CD14-positive monocyte (primary cell): ENCODE measurements at places on chromosomes 12 and 14. TPM values are rescaled to one million over a fixed set of nuclear protein-coding genes. Genes with fewer than 3 reads are reported as not detected.

DHH gene
- not detected for polyA plus RNA-seq

PPM1H gene
- polyA plus RNA-seq, result 1.9 TPM

TOMM20L gene
- not detected for polyA plus RNA-seq

DNA sequence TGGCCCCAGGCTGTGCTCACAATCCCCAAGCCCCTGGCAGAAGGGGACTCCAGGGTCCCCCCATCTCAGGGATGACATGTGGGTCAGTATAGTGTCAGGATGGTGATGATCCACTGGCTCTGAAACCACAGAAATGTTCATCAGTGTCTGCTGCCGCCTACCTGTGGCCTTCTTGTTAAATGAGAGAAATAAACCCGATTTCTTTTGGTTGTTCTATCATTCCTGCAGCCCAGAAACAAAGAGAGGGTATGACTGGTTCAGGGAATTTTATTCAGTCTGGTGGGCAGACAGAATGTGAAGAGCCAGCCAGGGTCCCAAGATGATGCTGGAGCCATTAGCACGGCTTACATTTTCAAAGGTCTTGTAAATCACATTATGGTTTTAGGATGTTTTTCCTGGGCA is 86.6 kb downstream of the CRADD start:
- no peaks in the 10 kb centered on the region for H3K27me3 ChIP-seq
- H3K27ac ChIP-seq, result no peak overlapping the region
- H3K4me3 ChIP-seq, result no peak overlapping the region

EML1 gene
- polyA plus RNA-seq, result not detected

DNA sequence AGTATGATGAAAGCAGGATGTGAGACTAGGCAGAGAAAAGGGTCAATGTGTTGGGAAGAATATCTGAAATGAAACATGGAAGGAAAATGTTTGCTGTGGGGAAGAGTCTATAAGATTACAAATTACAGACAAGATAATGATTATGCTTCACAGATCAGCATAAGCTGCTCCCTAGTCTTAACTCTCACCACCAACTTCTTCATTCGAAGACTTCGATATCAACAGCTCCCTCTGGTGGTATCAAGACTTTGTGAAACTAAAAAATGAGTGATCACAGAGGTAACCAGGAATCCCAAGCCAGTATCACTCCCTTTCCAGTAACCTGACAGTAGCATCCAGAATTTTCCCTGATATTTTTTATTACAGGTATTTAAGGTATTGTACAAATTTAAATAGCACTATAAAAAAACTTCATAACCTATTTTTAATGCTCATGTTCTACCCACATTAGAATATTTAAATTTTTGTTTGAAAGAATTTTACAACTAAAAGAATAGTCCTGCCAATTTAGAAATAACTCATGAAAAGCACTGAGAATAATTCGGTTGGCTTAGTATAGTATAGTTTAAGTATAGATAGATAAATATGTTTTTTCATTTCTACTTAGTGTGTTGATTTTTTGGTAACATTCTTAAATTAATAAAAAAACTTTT is 84.4 kb downstream of the C2CD5 start:
- H3K4me1 ChIP-seq, result no peaks in the 10 kb centered on the region
- H3K4me3 ChIP-seq, result no peak overlapping the region
- H3K27ac ChIP-seq, result no peak overlapping the region
- H3K27me3 ChIP-seq, result no peaks in the 10 kb centered on the region

CMKLR1 gene
- 7.9 TPM for polyA plus RNA-seq

DNA sequence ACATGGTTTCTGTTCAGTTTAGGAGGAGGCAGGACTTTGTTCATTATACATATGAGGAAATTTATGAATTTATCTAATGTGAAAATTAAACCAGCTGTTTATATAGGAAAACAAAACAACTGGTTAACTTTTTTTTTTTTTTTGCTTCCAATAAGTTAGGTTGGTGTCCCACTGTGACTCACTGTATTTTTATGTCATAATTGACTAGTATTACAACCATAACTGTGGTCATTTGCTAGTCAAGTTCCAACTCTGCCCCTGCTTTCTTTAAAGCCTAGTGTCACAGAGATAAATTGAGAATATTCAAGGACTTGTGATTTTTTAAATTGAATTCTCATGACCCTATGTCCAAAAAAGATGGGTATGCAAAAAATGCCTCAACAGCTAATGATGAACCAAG is 227.7 kb downstream of the BCAT1 start:
- peaks cover 10% of the 10 kb centered on the region for H3K4me1 ChIP-seq
- H3K27me3 ChIP-seq, result no peaks in the 10 kb centered on the region
- H3K36me3 ChIP-seq, result no peaks in the 10 kb centered on the region

DNA sequence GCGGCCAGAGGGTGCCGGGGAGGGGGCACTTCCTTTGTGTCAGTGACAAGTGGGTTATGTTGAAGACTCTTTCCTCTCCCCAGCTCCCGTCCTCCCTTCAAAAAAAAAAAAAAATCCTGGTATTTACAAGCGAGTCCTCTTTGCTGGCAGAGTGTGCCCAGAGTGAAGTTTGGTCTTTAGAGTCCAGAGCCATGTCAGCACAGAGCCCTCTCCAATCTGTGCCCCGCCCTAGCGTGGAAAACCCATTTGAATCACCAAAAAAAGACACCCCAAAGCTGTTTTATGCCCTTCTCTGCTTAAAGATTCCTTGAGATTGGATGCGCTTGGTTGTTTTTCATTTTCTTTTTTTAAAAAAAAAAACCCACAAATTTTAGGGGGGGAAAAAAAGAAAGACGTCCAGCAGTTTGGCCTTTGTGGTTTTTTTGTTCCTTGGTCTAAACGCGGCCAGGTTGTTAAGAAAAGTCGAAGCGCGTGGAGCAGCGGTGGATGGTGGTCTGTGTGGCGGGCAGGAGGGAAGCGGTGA is 3.3 kb downstream of the NKX2-1 start:
- DNase-seq, result no peak
- H3K27me3 ChIP-seq, result peaks cover 96% of the 10 kb centered on the region
- no peaks in the 10 kb centered on the region for H3K4me1 ChIP-seq
- H3K36me3 ChIP-seq, result no peaks in the 10 kb centered on the region
- H3K4me3 ChIP-seq, result no peak overlapping the region
- no peak overlapping the region for H3K27ac ChIP-seq

SUPT16H gene
- 26.6 TPM for polyA plus RNA-seq

GRCh38 chr14:76917745-76918255 is 91.6 kb downstream of the LRRC74A start:
- H3K27me3 ChIP-seq, result no peaks in the 10 kb centered on the region
- no peak overlapping the region for H3K4me3 ChIP-seq
- no peaks in the 10 kb centered on the region for H3K36me3 ChIP-seq

KRT79 gene
- polyA plus RNA-seq, result not detected

DNA sequence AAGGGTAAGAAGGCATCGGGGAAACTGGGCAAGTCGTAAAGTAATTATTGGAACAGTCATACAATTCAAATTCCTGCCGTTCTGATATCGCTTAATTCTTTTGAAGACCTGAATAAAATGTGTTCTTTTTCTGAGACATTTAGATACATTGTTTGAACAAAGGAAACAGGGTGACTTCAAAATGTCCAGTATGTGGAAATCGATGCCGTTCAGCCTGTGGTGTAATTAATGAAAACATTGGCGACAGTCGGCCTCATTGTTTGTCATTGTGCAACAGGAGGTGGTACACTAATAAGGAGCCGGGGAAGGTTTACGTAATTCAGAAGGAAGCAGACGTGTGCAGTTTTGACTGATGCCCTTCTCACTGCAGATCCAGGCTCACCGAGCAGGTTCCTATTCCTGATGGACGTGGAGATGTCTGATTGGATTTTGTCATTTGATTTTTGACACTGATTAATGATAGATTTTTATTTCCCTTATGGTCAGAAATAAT is 92.7 kb downstream of the BORCS5 start:
- DNase-seq, result peak; percentile 97
- no peaks in the 10 kb centered on the region for H3K27me3 ChIP-seq
- H3K4me1 ChIP-seq, result peaks cover 24% of the 10 kb centered on the region
- no peak overlapping the region for H3K27ac ChIP-seq
- H3K4me3 ChIP-seq, result no peak overlapping the region

GRCh38 chr12:56104815-56105608 is 653 bp downstream of the PA2G4 start:
- peak overlapping the region; percentile 69 for H3K4me3 ChIP-seq
- peaks cover 23% of the 10 kb centered on the region for H3K4me1 ChIP-seq
- H3K27ac ChIP-seq, result peak overlapping the region; percentile 77
- peaks cover 37% of the 10 kb centered on the region for H3K36me3 ChIP-seq

DNA sequence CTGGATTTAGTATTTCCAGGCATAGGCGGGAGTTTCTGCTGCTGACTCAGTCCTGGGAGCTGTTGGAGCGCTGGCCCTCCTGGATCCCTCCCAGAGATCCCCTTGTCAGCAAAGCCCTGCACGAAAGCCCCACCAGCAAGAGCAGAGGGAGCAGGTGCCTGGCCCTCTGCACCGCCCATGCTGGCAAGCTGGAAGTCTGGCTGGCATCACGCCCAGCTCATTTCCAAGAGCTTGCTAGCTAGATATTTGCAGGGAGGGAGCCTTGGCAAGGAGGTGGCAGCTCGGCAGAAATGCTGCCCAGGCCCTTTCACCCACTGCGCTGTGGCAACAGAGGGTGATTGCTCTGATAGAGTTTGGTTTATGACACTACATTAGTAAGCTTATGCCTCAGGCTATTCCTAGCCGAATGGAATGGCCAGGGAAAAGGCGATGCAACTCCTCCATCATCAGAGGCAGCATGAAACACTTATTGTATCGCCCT is 193.9 kb downstream of the EMP1 start:
- H3K27ac ChIP-seq, result no peak overlapping the region
- H3K4me3 ChIP-seq, result no peak overlapping the region
- H3K36me3 ChIP-seq, result no peaks in the 10 kb centered on the region
- DNase-seq, result no peak

DNA sequence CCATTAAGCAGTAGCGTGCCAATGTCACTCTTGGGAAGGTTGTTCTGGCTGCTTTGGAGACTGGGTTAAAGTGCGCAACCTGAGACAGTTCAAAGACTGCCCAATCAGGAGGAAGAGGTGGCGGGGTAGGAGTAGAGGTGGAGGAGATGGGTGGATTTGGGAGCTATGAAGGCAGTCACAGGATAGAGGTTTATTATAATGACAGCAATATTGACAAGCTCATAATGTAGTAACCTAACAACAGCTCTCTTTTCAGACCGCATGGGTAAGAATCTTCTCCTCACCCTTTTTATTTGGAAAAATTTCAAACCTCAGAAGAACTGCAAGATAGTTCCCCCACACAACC is 5.3 kb upstream of the PSMD9 start:
- no peaks in the 10 kb centered on the region for H3K36me3 ChIP-seq
- H3K27ac ChIP-seq, result no peak overlapping the region
- no peaks in the 10 kb centered on the region for H3K27me3 ChIP-seq
- no peak for DNase-seq
- H3K4me3 ChIP-seq, result no peak overlapping the region
- H3K4me1 ChIP-seq, result peaks cover 5% of the 10 kb centered on the region

GRCh38 chr14:59905188-59905587 is 14.8 kb upstream of the LRRC9 start:
- no peak overlapping the region for H3K4me3 ChIP-seq
- no peaks in the 10 kb centered on the region for H3K27me3 ChIP-seq
- no peak overlapping the region for H3K27ac ChIP-seq
- no peaks in the 10 kb centered on the region for H3K36me3 ChIP-seq
- no peaks in the 10 kb centered on the region for H3K4me1 ChIP-seq

GRCh38 chr14:77306851-77307496 is 13.7 kb downstream of the POMT2 start:
- no peaks in the 10 kb centered on the region for H3K27me3 ChIP-seq
- DNase-seq, result no peak
- H3K36me3 ChIP-seq, result peaks cover 5% of the 10 kb centered on the region
- peaks cover 17% of the 10 kb centered on the region for H3K4me1 ChIP-seq

DNA sequence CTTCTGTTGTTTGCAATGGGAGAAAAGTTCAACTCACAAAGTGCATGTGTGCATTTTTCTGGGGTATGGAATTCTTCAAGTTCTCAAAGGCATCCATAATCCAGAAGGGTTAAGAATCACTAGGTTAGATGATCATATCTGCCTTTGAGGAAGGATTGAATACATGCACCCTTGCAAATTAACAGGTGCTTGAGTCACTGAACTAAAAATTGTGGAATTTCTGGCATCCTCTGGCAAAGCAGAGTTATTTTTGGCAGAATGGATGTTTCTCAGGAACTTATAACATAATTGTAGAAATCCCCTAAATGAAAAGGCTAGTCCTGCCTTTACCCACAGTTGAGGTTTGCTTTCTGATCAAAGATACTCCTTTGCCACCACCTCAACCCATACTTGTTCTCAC is 136.5 kb upstream of the DYRK2 start:
- H3K36me3 ChIP-seq, result no peaks in the 10 kb centered on the region
- no peak overlapping the region for H3K4me3 ChIP-seq
- H3K4me1 ChIP-seq, result no peaks in the 10 kb centered on the region
- H3K27ac ChIP-seq, result no peak overlapping the region
- no peaks in the 10 kb centered on the region for H3K27me3 ChIP-seq

- H3K27ac ChIP-seq, result no peak overlapping the region
- peaks cover 32% of the 10 kb centered on the region for H3K4me1 ChIP-seq
- H3K4me3 ChIP-seq, result peak overlapping the region; percentile 13
- H3K27me3 ChIP-seq, result peaks cover 41% of the 10 kb centered on the region
- DNase-seq, result peak; percentile 63
- H3K36me3 ChIP-seq, result no peaks in the 10 kb centered on the region
Observed at GRCh38 chr12:52295663-52296062, 4.3 kb upstream of the KRT81 start.

- H3K27ac ChIP-seq, result no peak within 1 kb of the TSS
- no peak within 1 kb of the TSS for H3K4me3 ChIP-seq
- H3K36me3 ChIP-seq, result no peaks in the 10 kb centered on the region
Observed at GRCh38 chr12:49295082-49295936, at the start of gene PRPH. Gene PRPH, plus strand, starts transcription at chr12:49295147. Its CDS starts 54 bp downstream, at chr12:49295201.

DNA sequence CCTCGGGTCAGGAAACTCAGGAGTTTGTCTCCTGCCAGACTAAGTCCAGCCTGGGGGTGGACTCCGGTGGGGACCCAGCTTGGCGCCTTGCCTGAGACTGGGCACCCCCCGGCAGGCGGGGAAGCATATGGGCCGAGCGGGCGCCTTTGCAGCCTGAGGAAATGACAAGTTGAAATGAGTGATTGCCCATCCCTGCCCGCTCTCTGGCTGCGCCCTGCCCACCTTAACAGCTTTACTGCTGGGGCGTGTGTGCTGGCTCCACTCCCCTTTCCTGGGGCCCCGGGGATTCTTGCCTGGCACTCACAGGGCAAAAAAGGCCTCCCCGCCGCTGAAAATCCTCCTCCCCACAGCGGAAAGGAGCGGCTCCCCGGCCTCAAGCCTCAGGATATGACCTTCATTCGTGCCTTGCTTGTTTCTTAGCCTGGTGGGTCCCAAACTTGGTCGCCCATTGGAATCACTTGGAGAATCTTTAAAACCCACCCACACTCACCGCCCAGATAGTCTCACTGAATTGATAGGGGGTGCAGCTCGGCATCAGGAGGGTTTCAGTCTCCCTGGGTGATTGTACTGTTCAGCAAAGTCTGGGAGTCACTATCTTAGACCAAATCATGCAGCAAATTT is 1.5 kb downstream of the RFLNA start:
- peaks cover 16% of the 10 kb centered on the region for H3K4me1 ChIP-seq
- H3K36me3 ChIP-seq, result no peaks in the 10 kb centered on the region
- no peak for DNase-seq
- no peak overlapping the region for H3K27ac ChIP-seq
- peaks cover 44% of the 10 kb centered on the region for H3K27me3 ChIP-seq

DNA sequence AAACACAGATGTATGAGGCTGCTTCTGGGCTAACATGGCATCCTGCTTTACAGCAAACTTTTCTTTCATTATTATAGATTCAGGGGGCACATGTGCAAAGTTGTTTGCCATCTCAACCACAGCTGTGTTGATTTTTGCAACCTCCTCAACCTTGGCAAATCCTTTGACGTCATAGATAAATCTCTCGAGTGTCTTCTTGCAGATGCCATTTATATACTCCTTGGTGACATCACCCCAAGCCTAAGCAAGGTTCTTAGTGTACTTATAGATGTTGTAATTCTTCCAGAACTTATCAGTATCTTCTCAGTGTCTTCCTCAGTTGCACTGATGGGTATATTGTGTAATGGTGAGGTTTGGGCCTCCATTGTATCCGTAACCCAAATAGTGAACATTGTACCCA is 135.4 kb upstream of the RPH3A start:
- no peak for DNase-seq
- H3K4me3 ChIP-seq, result no peak overlapping the region
- H3K36me3 ChIP-seq, result no peaks in the 10 kb centered on the region
- no peaks in the 10 kb centered on the region for H3K4me1 ChIP-seq
